Umbilical cord (tissue), 2 donors: ENCODE measurements at places on chromosomes 1 and 21.

DNA sequence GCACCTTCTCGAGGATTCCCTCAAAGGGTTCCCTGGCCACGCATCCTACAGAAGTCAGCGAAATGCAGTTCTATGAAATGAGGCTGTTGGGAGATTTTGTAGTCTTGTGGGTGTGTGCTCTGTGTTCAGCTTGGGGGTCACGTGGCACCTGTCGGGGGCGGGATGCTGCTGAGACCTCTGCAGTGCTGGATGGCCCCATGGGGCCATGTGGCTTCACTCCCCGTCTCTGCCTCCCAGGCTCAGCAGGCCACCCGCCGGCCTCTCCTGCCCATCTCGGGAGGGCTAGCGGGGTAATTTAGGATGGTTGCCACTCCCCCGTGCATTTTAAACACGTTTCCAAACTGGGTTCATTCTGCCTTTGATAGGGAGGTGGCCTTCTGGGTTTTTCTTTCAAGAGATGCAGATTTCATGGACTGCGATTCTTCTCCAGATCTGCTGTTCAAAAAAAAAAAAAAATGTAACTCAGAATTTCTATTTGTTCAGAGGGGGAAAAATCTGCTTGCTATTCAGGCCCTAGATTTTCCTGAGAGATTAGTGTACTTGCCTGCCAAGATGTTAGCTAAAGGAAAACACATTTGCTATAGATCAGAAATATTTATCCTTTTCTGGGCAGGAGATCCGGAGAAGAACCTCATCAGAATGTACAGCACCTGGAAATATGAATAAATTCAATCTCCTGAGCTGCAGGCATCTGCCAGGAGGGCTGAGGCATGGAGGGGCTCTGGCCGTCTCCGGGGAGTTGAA is 277.2 kb upstream of the VAMP3 start:
- no peak for DNase-seq

DNA sequence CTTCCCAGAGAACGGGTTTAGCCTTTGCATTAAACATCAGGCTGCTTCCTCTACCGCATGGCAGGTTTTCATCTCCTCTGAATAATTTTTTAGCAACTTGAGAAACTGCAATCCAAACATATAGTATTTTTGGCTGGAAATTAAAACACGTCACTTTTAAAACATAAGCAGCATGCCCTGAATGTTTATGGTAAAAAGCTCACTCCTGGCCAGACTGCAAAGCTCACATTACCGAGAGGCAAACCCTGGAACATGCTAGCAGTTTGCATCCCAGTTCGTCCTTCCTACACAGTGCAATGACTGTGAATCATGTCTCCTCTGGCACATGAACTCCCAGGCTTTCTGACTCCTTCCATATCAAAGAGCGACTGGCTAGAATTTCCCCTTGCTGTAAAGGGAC is 312.3 kb downstream of the RRAGC start:
- no peak for DNase-seq

- DNase-seq, result no peak
Measured at GRCh38 chr1:153627715-153628626, at the start of gene S100A1. Gene S100A1, plus strand, starts transcription at chr1:153628434. Its CDS starts 2,088 bp downstream, at chr1:153630522.

DNA sequence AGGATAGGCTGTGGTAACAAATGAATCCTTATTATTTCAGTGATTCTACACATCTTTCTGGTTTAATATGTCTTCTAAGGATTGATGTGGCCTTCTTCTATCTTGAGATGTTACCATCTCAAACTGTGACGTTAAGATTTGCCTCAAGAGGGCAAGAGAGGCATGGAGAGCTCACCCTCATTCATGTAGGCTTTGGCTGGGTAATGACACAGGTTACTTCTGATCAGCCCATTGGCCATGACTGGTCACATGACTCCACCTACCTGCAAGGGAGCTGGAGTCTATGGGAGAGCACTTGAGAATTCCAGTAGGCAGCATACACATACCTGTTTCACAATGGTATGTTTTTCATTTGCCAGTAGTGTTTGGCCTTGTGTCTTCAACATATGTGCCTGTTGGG is 30.0 kb downstream of the CACHD1 start:
- DNase-seq, result no peak

DNA sequence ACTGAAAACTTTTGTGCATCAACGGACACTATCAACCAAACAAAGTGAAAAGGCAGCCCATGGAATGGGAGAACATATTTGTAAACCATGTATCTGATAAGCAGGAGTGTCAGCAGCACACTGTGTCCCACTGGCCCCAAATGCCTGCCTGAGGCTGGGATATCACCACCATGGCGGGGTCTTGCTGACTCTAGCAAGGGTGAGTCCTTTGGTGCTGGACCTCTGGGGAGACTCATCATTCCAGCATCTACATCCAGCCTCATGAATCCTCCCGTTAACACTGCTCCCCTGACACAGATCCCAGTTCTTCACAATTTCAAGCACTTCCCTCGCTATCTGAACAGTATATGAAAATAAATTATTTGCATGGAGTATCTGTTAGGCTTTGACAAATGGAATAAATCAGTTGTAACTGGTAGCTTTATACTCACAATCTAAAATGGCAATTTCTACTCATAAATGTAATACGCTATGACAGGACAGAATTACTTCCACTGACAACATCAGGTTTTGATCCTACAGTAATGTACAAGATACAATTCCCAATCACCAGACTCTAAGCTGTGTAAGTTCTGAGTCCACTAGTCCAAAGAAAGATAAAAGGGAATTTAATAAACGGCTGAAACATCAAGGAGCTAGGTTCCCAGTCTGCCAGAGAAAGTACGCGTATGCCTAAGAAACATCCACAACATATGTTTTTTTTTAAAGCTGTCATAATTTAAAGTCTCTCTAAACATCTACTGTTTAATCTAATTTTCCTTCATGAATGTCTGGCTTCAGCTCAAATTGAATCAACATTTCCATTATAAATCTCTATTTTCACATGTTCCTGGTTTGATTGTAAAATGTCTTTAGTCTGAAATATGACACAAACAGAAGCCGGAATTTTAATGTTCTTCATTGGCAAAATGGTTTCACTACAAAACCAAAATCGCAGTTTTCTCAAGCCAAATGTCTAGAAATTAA is 95.1 kb downstream of the SIPA1L2 start:
- DNase-seq, result peak; percentile 92

DNA sequence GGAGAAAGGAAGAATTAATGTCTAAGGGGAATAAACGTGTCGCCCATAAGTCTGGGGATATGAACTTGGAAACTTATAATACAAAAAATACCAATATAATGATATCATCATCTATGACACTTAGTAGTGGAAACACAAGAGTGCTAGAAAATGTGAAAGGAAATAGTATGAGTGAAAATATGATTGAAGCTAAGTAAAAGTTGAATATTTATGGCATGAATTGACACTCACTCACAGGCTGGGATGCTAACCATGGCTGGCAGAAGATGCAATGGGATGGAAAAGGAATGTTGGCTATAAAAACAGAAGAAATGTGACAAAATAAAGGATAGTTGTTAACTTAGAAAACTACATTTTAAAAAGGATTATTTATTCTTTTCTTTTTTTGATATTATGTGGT is 120.1 kb downstream of the XPR1 start:
- no peak for DNase-seq

GRCh38 chr1:245710961-245711903 is 556.4 kb downstream of the KIF26B start:
- no peak for DNase-seq

DNA sequence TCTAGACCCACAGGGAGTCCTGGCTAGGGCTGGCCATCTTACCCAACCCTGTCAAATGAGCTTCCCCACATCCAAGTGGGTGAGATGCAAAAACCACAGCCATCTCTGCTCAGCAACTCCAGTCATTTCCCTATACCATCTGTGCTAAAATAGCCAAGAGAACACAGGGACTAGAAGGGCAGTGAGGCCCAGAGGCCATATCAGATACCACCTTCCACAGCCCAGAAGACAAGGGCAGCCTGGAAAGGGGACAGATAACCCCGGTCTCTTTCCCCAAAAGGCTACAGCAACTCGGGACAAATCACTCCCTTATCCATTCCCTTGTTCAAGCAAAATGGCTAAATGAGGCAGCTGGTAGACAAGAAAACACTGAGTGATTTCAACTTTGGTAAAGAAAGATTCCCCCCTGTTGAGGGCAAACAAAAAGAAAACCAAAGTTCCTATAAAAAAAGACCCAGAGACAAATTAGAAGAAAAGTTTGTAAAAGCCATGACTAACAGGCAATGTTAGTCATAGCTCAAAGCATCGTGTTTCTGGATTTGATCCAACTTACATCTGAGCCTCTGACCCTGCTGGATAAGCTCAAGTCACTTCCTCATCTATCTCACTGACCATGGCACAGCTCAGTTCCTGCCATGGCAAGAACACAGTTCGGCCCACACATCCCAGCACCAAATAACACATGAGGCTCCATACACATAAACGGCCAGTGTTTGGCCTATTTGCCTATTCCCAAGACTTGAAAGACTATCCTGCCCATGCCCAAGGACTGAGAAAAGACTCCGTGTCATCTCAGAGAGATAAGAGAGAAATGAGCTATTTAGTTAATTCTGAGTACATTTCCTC is 3.1 kb downstream of the LAMB3 start:
- peak; percentile 71 for DNase-seq

DNA sequence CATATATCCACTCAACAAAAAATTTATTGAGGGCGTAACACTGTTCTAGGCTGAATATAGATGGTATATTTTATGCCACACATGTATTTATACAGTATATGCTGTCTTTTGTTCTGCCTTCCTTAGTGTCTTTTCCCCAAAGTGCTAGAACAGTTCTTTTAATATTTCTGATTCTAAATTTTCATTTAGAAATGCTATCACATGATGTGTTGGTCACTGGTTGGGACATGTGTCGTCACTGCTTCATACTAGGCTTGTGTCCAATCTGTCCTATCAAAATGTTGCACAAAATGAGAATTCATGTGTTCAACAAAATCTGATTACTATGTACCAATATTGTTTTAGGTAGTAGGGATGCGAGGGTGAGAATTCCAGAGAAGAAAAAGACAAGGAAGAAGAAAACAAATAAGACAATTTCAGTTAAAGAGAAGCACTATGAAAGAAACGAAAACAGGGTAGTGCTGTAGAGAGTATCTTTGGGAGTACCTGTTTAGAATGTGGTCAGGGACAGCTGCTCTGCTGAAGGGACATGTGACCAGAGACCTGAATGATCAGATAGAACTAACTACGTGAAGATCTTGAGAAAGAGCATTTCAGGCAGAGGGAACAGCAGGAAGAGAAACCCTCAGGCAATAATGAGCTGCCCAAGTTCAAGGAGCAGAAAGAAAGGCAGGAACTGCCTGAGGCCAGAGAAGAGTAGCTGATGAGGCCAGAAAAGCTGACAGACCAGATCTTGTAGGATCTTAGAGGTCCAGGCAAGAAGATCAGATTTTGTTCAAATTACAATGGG is 1.3 kb downstream of the KMO start:
- DNase-seq, result no peak

- DNase-seq, result no peak
Measured at GRCh38 chr21:41650526-41651145, 116.2 kb downstream of the RIPK4 start.

DNA sequence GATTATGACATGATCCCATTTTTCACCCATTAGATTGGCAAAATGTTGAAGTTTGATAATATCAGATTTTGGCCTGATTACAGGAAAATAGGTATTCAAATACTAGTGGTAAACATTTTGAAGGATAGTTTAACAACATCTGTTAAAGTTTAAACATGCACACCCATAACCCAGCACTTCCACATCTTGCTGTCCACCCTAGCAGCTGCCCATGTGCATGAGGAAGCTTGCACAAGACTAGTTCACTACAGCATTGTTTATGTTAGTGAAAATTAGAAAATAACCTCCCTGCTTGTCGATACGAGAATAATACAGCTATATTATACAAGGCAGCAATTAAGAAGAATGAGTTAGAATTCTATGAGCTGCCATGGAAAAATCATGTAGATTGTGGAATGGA is 127.6 kb downstream of the C1orf21 start:
- no peak for DNase-seq

GRCh38 chr1:160519642-160520435 is 3.2 kb downstream of the SLAMF6 start:
- DNase-seq, result no peak

DNA sequence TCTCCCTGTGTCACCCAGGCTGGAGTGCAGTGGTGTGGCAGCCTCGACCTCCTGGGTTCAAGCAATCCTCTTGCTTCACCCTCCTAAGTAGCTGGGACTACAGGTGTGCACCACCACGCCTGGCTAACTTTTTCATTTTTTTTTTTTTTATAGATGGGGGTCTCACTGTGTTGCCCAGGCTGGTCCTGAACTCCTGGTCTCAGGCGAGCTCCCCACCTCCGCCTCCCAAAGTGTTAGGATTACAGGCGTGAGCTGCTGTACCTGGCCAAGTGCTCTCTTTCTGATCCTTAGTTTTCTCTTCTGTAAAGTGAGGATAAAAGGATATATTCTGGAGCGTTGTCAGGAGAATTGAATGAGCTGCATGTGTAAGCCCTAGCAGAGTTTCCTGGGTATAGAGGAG is 68.7 kb downstream of the GALNT2 start:
- no peak for DNase-seq

GRCh38 chr1:41452704-41453290 is 31.7 kb downstream of the EDN2 start:
- DNase-seq, result no peak

- no peak for DNase-seq
Measured at GRCh38 chr1:4000811-4001251, 100.8 kb upstream of the C1orf174 start.

DNA sequence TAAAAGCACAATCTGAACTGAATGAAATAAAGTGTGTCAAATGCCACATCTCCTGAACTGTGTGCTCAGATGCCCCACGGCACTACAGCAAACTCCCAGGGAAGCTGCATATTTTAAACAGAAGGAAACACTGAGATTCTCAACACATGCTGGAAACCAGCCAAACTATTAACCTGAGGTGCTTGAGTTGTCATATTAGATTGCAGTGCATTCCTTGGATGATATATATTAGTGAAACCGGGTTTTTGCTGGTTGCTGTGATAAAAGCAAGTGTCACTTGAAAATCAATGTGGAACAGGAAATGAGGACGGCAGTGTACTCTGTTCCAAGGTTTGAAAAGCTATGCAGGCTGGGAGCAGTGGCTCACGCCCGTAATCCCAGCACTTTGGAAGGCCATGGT is 8.7 kb downstream of the SYNJ1 start:
- peak; percentile 79 for DNase-seq

- DNase-seq, result no peak
Measured at GRCh38 chr1:226371027-226371694, 36.7 kb downstream of the PARP1 start.

DNA sequence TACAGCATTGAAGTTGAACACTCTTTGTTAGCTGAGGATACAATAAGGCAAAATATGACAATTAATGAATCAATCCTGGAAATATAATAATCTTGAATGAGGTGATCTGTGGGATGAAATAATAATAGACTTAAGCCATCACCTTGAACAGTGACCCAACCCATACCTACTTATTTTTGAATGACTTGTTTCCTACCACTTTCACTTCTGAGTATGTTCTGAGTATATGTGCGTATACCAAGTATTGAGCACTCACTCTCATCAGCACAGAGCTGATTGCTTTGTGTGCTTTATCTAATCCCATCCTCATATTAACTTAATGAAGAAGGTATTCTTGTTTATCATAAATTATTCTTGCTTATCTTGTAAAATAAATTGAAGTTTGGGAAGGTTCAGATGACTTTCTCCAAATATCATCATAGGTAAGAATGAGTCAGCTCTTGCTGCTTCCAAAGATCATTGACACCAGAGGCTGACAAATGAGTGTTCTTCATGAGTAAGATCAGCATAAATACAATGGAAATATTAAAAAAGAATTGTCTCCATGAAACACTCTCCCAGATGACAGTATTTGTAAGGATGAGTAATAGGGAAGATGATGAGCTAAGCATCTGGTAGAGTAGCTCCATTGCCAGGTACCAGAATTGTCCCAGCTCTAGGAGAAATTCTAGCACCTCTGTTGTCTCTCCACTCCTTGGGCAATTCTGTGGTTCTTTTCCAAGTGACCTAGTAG is 198.1 kb upstream of the KIAA0040 start:
- no peak for DNase-seq
